ENCODE measurements at places on chromosomes 11 and 22. TPM values are rescaled to one million over a fixed set of nuclear protein-coding genes. Genes with fewer than 3 reads are reported as not detected.
A peak's percentile ranks its signal among the peaks of the same experiment; 100 is the strongest.

The SNX15 gene
- total RNA-seq, result 9.4 TPM

GRCh38 chr11:121890946-121891515, 225.0 kb downstream of the BLID start:
- no peaks in the 10 kb centered on the region for H3K27me3 ChIP-seq
- no peaks in the 10 kb centered on the region for H3K36me3 ChIP-seq
- no peak overlapping the region for H3K4me3 ChIP-seq
- DNase-seq, result no peak
- no peaks in the 10 kb centered on the region for H3K4me1 ChIP-seq

- H3K4me3 ChIP-seq, result no peak overlapping the region
- DNase-seq, result no peak
- H3K36me3 ChIP-seq, result no peaks in the 10 kb centered on the region
- H3K27ac ChIP-seq, result no peak overlapping the region
These were observed 167.6 kb downstream of the WT1 start for GRCh38 chr11:32267679-32268187.

- H3K27me3 ChIP-seq, result no peaks in the 10 kb centered on the region
- DNase-seq, result no peak
- peaks cover 62% of the 10 kb centered on the region for H3K4me1 ChIP-seq
- peak overlapping the region; percentile 86 for H3K27ac ChIP-seq
- peak overlapping the region; percentile 85 for H3K4me3 ChIP-seq
- peaks cover 55% of the 10 kb centered on the region for H3K36me3 ChIP-seq
These were observed 3.0 kb downstream of the RHOG start for GRCh38 chr11:3837793-3838192.

GRCh38 chr11:70063555-70063954, 14.6 kb upstream of the ANO1 start:
- H3K27me3 ChIP-seq, result peaks cover 13% of the 10 kb centered on the region
- DNase-seq, result no peak
- H3K27ac ChIP-seq, result no peak overlapping the region
- no peaks in the 10 kb centered on the region for H3K4me1 ChIP-seq
- H3K36me3 ChIP-seq, result no peaks in the 10 kb centered on the region

The CRYAB gene
- not detected for total RNA-seq

The RAB30 gene
- total RNA-seq, result 8.8 TPM

DNA sequence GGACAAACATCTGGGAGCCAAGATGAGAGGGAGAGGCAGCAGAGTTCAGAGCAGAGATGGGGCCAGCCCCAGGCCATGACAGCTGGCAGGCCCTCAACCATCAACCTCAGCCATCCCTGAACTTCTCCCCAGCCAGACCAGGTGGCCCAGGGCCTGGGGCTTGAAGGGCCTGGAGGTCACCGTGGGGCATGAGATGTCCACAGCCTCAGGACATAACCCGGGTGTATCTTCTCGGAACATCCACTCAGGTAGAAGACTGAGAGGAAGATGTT, 12.4 kb upstream of the SLC39A13 start:
- H3K27me3 ChIP-seq, result no peaks in the 10 kb centered on the region
- no peak for DNase-seq
- no peak overlapping the region for H3K4me3 ChIP-seq
- H3K36me3 ChIP-seq, result no peaks in the 10 kb centered on the region
- H3K27ac ChIP-seq, result peak overlapping the region; percentile 88
